ENCODE measurements at places on chromosomes 16 and 17. TPM values are rescaled to one million over a fixed set of nuclear protein-coding genes. Genes with fewer than 3 reads are reported as not detected.

The KRT31 gene
- not detected for total RNA-seq

The ITGA2B gene
- 2.9 TPM for total RNA-seq

The TMEM98 gene
- 153 TPM for total RNA-seq

The CCDC43 gene
- 13.6 TPM for total RNA-seq

The CTRB2 gene
- 26.7 TPM for total RNA-seq

The TPSAB1 gene
- total RNA-seq = 139 TPM

The CIBAR2 gene
- not detected for total RNA-seq

The PRDM7 gene
- total RNA-seq = not detected

The CCL4L2 gene
- total RNA-seq = 23.7 TPM

The CCL8 gene
- total RNA-seq = 1.2 TPM

The DRC7 gene
- 1.9 TPM for total RNA-seq

The CES3 gene
- total RNA-seq = 5.2 TPM

The FOXF1 gene
- 31.0 TPM for total RNA-seq

The IGF2BP1 gene
- total RNA-seq = 1.1 TPM

The HSD11B2 gene
- 29.1 TPM for total RNA-seq

The GLIS2 gene
- 22.2 TPM for total RNA-seq

The TBC1D24 gene
- total RNA-seq = 20.6 TPM

The IRX3 gene
- 0.43 TPM for total RNA-seq

The ABCA10 gene
- 8.7 TPM for total RNA-seq

The BICDL2 gene
- 86.1 TPM for total RNA-seq

The XAF1 gene
- total RNA-seq = 54.4 TPM

The TEDC2 gene
- total RNA-seq = 0.60 TPM

The BRICD5 gene
- total RNA-seq = 15.2 TPM

The PIPOX gene
- total RNA-seq = 3.5 TPM

The BAIAP3 gene
- 2.6 TPM for total RNA-seq

The IRX5 gene
- total RNA-seq = 0.12 TPM

The HIGD1B gene
- total RNA-seq = 7.2 TPM

The BRIP1 gene
- total RNA-seq = 0.83 TPM

The LRRC75A gene
- total RNA-seq = 7.0 TPM

The TEX19 gene
- not detected for total RNA-seq

The PLXDC1 gene
- 21.2 TPM for total RNA-seq

Data from mucosa of gallbladder (tissue), 1 donor.